ENCODE measurements at places on chromosomes 3 and 15.

GRCh38 chr3:27423463-27423862 is 54.3 kb upstream of the NEK10 start:
- DNase-seq: peak; percentile 75

DNA sequence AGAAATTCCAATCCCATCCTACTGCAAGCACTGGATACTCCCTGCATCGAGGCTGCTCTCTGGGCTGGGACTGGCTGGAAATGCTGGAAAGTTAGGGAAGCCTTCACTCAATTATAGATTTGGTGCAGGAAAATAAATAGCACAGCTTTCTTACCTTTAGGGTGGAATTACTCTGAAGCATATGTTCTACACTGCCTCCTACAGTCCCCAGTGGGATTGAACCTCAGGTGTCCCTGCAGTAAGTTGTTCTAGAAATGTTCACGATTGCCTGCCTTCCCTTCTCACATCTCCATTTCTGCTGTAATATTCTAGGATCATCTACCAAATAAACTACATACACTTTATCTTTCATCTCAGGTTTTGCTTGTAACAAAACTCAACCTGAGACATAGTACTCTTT is 536.7 kb upstream of the LMCD1 start:
- no peak for DNase-seq

DNA sequence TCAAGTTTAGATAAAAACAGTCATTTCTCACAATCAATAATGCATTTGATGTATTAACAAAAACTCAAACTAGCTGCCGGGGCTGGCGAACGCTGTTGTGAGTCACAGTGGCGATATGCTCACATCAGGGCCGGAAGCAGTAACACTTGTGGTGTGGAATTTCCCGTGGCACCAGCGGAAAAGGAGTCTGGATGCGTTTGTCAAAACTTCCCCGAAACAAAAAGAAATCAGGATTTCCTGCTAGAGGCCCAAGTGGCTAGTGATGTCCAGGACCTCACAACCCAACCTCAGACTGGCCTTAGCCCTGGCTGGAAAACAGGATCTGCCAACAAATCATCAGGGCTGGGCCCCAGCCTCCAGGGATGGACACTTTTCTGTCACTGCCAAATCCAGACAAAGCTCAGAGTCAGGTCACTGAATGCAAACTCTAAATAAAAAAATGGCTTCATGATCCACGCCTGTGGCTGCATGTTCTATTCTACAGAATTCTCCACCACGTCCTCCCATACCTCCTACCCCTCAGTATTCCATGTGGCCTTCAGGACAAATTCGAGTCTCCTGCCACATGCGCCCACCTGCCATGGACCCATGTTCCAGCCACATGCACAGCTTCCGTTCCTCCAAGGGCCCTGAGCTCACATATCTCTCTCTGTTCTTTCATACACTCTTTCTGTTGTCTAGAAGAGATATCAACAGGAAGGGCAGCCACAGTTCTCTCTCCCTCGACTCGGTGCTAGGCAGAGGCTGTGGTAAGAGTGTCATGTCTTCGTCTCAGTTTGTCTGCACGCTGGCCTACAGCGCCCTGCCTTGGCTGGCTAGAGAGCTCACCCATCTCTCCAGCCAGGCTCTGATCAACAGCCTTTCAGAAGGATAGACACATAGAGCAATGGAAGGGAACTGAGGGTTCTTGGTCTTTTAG is 35.4 kb downstream of the EHD4 start:
- no peak for DNase-seq

DNA sequence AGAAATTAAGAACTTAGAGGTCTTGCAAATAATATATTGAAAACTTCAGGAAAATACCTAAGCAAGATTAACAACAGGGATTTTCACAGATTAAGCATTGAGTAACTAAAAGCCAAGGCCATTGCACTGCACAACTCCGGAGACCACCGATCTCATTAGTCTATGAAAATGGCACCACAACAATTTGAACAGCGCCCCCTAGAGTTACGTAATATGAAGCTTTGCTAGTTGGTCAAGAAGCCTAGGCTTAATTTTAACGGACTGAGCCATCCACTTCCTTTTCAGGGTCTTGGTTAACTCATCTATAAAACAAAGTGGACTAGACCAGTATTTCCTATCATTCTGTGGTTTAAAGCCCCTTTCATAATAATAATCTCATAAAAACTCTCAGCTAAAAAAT is 24.8 kb downstream of the TMEM212 start:
- no peak for DNase-seq

Measured in AG20443 (cell line).